ENCODE measurements at places on chromosomes 2 and 18.

GRCh38 chr18:49561289-49562193 lies at the start of gene LIPG:
TSS of gene LIPG (plus strand) at chr18:49562057. CDS start at chr18:49562309, 252 bp downstream.
- DNase-seq, result peak; percentile 46

GRCh38 chr18:38898167-38898566 lies 1332.6 kb upstream of the CELF4 start:
- no peak for DNase-seq

GRCh38 chr2:169222665-169223064 lies 139.7 kb downstream of the LRP2 start:
- no peak for DNase-seq

DNA sequence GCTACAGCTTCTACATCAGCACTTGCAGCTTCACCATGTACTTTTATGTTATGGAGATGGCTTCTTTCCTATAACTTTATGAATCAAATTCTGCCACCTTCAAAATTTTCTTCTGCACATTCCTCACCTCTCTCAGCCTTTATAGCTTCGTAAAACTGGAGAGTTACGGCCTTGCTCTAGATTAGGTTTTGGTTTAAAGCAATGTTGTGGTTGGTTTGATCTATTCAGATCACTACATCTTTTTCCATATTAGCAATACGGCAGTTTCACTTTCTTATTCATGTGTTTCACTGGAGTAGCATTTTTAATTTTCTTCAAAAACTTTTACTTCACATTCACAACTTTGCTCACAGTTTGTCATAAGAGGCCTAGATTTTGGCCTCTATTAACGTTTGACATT lies 242.9 kb upstream of the GYPC start:
- no peak for DNase-seq

DNA sequence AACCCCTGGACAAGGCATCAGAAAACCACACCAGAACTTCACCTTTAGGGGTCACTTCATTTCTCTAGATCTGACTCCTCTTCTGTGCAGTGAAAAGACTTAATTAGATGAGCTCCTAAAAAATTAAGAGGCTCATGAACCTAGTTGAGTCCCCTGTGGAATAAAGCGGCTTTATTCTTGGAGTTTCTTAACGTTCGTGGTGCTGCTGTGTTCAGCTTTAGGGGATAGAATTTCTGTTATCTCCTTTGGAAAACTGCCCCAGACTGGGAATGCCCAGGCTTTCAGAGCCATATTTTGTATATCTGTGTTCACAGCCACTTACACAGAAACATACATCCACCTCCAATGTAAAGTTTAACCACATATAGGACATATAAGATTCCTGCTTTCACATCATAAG lies 165.8 kb downstream of the ANTXR1 start:
- no peak for DNase-seq

DNA sequence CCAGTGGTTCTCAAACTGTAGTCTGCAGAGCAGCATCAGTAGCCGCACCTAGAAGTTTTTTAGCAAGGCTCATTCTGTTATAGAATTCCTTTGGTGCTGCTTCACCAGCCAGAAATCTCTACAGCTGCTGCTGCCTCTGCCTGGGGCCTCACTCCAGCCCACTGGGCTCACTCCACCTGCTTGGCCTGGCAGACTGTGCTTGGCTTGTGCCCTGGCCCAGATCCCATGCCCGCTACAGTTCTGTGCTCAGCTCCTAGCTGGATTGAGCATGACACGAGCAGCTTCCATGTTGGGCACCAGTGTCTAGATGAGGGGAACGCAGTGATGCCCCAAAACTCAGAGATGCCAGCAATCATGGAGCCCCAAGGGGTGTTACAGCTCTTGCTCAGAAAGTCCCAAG lies 22.6 kb downstream of the MAPK4 start:
- no peak for DNase-seq

DNA sequence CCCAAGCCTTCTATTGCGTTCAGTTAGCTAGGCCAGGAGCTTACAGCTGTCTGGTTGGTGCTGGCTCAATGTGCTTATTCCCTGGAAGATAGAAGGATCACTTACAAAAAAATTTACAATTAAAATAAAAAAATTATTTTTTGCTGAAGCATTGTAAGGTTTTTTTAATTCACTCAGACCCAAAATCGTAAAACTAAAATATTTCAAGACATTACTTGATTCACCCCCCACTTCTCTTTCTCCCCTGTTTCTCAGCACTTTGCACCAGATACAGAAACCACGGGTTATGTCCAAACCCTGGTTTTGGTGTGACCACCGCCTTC lies 911 bp upstream of the PTPRM start:
- DNase-seq, result no peak

- no peak for DNase-seq
Measured at GRCh38 chr18:10329101-10329500, 125.3 kb upstream of the APCDD1 start.
